Activated CD4-positive, alpha-beta T cell treated with anti-CD3 and anti-CD28 coated beads, Interleukin-2, amount 10 ng/mL, durations not matched to agents 24 days and 14 days (primary cell): ENCODE measurements at places on chromosomes 5 and 9.

- peak; percentile 65 for DNase-seq
Observed at GRCh38 chr9:93184432-93185265, 710 bp downstream of the WNK2 start.

GRCh38 chr9:116687754-116688135 is 640 bp downstream of the TRIM32 start:
- no peak for DNase-seq

DNA sequence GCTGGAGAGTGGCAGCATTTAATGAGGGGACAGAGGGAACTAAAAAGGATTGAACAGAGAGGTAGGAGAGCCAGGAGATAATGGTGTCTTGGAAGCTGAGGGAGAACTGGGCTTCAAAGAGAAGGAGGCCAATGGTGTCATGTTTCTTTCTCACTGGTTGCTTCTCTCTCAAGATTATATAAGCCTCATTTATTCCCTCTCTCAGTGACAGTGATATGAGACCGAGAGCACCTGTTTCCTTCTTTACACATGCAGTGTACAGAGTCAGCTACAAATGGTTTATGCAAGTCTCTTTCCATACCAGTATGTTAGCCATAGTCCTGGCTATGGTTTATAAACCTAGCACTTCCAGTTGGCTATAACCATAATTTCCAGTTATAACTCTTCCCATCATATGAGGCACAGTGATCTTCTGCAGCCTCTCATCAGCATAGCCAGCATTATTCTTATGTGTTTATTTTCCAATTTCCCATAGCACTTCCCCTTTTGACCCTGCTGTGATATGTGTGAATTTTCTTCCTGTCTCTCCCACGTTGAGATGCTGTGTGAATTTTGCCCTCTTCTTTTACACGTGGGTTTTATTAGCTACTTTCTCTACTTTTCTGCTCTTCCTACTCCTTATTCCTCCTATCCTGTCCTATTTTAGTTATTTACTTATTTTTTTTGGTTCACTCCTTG is 71.2 kb downstream of the UNC13B start:
- DNase-seq: no peak

DNA sequence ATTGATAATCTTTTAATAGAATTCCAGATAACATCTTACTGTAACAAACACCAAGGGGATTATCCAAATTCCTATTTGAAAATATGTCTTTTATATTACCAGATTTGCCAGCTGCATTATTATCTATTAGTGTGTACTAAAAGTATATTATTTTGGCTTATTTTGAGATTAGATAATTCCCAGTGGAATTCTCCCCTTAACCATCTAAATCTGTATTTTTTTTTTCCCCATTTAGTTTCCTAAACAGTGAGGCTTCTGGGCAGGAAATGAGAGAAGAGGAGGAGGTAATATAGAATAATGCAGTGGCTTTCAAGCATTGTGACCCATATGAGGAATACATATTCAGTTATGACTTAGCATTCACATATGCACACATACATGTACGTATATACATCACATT is 53.5 kb upstream of the ABL1 start:
- DNase-seq: no peak

- DNase-seq: no peak
Observed at GRCh38 chr9:37010180-37010579, 23.9 kb downstream of the PAX5 start.

DNA sequence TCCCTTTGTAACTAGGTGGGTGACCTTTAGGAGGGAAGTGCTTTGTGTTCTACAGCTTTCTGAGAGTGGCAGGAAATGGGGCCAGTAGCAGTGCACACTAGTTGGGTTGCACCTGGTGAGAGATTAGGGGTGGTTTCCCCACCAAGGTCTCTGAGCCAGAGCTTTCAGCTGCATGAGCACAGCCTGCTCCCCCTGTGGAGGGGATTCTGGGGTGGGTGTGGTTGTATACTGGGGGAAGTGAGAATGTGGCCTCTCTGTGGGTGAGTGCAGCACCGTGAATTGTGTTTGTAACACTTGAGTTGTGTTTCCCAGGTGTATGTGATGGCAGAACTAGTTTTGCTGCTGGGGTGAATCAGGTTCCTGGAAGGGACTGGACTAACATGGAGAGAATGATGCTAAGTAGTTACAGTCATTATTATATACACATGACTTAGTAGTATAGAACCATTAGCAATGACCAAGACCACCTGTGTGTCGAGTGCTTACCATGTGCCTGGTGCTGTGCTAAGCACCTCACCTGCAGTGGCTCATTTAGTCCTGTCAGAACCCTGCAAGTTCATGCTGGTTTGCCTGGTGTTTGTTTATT is 11.8 kb upstream of the CXXC5 start:
- peak; percentile 90 for DNase-seq

GRCh38 chr5:93022796-93023447 is 558.1 kb downstream of the NR2F1-AS1 start:
- DNase-seq: no peak

DNA sequence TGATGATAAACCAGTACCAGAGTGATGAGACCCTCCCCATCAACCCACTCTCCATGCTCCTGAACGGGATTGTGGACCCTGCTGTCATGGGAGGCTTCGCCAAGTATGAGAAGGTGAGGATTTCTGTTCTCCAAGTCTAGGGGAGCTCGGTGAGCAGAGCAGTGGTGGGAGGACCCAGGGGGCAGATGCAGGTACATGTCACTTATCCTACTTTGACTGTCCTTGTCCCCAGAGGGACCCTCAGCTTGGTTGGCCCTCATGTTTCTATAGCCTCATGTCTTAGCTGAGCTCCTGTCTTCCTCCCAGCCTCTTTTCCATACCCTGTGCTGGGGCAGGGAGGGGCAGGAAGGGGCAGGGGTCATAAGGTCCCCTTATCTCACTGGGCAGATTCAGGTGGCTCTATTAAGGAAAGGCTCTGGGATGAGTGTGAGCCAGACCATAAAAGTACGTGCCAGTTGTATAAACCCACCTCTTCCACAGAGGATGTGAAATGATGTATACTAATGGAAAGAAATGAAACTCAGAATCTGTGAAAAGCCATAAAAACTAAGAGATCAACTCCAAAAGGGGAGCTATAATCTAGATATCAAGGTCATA is 38.0 kb upstream of the FOXI1 start:
- DNase-seq: no peak

- DNase-seq: no peak
Observed at GRCh38 chr5:64569858-64570257, 64.0 kb downstream of the RGS7BP start.

DNA sequence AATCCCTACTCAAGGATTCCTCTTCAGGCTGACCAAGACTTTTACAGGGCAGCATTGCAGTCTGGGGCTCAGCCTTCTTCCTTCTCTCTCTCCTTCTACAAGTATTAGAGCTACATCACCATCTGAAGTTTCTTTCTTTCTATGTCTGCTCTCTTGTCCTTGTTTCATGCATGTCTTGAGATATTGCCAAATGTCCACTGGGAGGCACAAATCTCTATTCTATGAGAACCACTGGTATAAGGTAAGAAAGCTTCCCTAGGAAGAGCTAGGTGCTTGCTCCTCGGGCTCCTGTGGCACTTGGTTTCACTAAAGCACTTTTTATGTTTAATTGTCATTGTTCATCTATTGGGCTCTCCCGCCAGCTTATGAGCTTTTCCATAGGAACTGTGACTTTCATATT is 289.2 kb upstream of the PCSK5 start:
- DNase-seq: no peak

- no peak for DNase-seq
Observed at GRCh38 chr5:158741296-158741695, 358.4 kb downstream of the EBF1 start.

DNA sequence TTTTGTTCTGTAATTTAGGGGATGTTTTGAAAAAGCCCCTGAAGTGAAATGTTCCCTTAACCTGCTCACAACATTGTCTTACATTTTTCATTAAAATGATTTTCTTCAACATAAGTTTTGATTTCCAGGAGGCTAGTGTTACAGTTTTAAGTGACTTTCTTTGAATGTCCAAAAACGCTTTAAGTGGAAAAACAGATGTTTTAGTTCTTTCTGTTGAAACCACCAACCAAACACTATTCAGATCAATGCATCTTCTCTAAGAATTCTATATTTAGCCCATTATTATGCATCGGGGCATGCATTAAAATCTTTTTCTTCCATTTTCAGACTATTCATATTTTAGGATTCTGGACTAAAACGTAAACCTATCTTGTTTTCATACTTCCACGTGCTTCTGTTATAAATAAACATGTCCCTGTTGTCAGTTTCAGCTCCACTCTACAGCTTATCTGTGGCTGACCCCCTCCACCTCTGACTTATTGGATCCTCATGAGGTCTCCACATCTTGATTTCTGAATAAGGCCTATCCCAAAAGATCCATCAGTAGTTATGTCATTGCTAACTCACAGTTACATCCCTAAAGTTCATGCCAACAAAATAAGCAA is 882.3 kb upstream of the SEMA6A start:
- DNase-seq: no peak

DNA sequence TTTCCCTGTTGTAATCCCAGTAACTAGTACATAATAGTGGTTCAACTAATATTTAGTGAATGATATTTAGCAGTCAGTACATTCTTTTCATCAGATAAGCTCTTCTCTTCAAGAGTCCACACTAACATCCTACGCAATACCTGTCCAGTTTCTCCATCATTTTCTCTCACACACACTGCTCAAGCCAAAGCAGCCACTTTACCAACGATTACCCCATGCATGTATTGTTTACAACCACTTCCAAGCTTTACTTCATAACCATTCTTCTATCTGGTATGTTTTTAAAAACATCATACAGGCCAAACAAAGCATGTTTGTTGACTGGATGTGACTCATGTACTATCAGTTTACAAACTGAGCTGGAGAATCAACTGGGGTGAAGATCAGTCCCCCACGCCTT is 7.3 kb downstream of the UBTD2 start:
- DNase-seq: no peak

- DNase-seq: no peak
Observed at GRCh38 chr5:144794922-144795321, 624.2 kb downstream of the KCTD16 start.
